ENCODE measurements at places on chromosomes 16 and 17.
A peak's percentile ranks its signal among the peaks of the same experiment; 100 is the strongest.

DNA sequence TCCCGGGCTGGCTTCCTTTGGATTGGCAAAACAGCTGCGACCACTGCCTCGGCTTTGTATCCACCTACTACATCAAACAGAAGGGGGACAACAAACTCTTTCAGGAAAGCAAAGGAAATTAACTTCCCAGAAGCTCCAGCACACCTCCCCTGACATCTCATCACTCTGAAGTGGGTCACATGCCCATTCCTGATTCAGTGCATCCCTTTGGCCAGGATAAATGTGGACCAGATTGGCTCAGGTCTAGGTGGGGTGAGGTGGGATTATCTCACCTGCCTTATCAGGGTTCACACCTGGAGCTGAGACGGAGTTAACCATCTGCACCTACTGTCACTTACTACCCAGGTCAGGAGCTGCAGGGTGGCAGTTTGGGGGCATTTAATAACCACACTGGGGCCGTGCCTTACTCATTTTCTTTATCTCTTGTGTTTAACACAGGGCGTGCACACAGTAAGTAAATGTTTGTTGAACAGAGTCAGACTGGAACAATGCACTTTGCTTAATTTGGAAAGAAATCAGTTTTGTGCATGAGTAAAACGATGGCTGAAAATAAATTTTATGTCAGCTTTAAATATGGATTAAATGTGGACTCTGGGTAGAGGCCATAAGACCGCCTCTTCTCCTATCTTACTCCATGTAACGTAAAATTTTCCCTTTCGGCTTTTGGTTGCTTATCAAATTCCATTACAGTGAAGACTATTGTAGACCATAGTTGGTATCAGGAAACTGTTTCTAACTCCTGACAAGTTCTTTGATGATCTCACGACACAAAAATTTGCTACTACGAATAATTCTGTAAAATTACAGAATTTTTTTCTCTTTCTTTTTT lies 36.0 kb downstream of the IQCK start:
- peak; percentile 14 for DNase-seq

DNA sequence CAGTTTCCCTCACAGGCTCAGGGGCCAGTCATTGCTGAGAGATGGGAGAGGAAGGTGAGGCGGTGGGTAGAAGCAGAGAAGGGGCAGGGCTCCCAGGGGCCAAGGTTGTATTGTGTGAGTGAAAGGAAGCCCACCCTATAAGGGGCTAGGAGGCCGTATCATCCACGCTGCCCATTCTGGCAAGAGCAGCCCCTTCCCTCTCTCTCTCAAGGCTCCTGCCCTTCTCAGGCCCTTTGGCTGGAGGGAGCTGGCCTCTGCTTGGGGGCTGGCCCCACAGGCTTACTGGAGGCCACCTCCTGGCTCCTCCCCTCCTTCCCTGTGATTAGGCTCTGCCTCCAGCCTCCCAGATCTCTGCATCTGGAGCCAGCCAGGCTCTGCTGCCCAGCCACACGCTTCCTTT lies 7.6 kb downstream of the TBKBP1 start:
- no peak for DNase-seq

DNA sequence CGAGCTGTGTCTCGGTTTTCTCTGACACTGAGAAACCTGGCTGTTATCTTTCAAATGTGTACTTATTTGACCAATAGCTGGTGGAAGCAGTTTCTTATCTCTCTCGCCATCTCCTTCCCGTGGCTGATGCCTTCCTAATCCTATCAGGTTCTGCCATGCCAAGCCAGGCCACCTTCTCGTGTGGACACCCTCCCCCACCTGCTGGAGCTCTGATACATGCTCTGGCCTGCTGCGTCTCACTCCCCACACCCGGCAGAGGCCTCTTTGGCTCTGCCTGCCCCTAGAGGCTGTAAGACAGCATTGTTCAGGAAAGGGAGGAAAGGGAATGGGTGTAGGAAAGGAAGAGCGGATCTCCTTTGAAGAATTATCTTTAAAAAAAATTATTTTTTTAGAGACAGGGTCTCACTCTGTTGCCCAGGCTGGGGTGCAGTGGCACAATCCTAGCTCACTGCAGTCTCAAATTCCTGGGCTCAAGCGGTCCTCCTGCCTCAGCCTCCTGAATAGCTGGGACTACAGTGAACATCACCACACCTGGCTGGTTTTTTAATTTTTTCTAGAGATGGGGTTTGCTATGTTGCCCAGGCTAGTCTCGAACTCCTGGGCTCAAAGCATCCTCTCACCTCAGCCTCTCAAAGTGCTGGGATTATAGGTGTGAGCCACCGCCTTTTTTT lies 7.5 kb upstream of the ARMC5 start:
- DNase-seq: peak; percentile 74

DNA sequence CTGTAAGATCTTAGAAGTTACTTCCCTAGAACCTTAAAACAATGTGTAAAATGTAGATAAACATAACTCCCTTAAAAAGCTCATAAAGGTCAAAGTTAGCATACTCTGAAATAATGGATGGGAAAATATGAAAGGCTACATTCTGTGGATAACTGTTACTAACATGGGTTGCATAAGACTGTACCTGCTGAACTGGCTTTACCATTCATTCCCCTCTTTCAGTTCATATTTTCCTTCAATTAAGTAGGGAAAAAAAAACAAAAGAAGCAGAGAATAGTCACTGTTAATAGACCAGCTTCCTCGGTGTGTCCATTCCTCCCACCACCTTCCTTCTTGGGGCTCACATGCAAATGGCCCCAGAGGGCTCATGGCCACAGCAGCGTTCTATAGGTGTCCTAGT lies 7.5 kb upstream of the MEIOB start:
- DNase-seq: no peak

- no peak for DNase-seq
Observed at GRCh38 chr16:22184615-22184968, 21.5 kb upstream of the EEF2K start.

DNA sequence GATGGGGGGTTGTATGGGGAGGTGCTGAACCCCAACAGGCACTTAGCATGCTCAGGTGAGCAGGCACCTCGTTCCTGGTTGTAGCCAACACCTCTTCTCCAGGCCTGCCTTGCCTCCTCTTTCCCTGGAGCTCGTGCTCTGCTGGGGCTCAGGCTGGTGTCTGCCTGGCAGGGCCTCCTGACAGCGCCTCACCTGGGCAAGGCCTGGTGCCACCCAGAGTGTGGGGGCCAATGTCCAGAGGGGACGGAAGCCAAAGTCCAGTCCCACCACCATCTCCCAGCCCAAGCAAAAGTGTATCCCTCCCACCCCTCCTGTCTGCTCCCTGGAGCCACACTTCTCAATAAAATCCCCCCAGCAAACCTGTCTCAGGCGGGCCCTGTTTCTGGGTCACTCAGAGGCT lies 304.2 kb upstream of the TNRC6C start:
- DNase-seq: no peak
